A549 (cell line): ENCODE measurements at places on chromosomes 6 and 20. TPM values are rescaled to one million over a fixed set of nuclear protein-coding genes. Genes with fewer than 3 reads are reported as not detected.

DNA sequence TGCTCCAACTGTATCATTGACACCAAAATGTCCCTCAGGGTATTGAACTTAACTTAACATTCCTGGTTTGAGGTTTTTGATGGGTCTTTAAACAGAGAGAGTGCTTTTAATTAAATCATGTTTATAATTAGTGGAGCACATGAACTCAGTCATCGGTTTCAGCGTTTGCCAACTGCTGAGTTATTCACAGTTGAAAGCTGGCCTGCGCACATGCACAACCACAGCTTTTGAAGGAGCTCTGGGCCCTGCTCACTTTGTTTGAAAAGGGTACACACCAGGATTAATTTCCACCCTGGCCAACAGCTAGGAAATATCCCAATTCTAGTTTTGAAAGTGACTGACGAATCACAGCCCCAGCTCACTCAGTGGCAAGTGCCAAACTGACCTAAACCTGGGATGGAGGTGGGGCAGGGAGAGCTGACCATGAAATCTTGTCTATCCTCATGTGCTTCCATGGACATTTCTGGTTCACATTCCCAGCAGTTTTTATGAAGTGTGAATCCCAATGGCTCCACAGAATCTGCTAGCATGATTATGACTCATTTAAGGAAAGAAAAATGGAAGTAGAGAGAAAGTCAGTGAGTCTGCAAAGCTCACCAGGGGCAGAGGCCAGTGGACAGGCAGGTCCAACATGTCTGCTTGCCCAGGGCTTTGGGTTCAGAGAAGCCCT, 247.8 kb downstream of the FNDC1 start:
- no peak for DNase-seq

DNA sequence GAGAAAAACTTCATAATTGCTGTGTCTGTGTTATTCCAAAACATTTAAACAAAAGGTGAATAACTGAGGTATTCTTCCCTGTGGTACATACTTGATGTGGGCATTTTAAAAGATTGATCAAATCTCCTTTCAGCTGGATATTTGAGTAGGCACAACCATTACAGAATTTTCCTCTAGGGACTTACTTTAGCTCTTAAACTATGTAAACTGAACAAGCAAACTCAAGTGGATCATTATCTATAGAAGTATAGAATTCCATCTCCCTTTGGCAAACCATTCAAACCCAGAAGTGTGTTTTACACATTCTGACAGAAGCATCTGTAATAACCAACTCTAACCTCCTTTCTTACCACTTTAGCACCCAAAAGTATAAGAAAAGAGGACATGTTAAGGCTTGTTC, 241.4 kb downstream of the ESR1 start:
- DNase-seq: no peak

GRCh38 chr6:127090051-127090450, 28.4 kb upstream of the RSPO3 start:
- no peak for DNase-seq

DTD1 gene
- polyA plus RNA-seq: 72.5 to 76.3 TPM (median 72.8 TPM) in 3 replicates

GRCh38 chr20:38667417-38667956, 56.8 kb upstream of the SLC32A1 start:
- no peak for DNase-seq

RHAG gene
- 0.10 TPM in 1 of 3 replicates, not detected in the others for polyA plus RNA-seq

KIAA0408 gene
- polyA plus RNA-seq: 2.7 to 3.0 TPM (median 2.9 TPM) in 3 replicates

GRCh38 chr20:41379551-41379950, 12.9 kb upstream of the EMILIN3 start:
- DNase-seq: no peak

RNF39 gene
- polyA plus RNA-seq: 0.07 TPM in 1 of 3 replicates, not detected in the others

GRCh38 chr6:33112148-33112547, 36.4 kb downstream of the HLA-DPB1 start:
- peak; percentile 10 for DNase-seq

GRCh38 chr20:31746068-31746878, 7.2 kb downstream of the TPX2 start:
- DNase-seq: no peak

DNA sequence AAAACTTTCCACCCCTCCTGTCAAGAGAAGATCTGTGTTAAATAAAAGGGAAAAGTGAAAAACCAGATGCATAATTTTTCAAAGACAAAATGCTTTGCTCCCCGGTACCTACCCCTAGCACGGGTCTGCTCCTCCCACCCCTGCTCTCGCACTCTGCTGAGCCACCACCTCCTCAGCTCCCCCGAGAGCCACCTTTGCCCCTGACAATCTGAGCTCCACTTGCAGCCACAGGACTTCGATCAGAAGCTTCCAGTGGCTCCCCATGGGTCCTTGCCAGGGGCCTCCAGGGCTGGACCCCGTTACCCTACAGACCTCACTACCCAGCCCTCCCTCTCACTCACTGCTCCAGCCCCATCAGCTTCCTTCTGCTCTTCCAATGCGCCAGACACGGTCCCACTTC, 171.7 kb downstream of the PREX1 start:
- no peak for DNase-seq

DNA sequence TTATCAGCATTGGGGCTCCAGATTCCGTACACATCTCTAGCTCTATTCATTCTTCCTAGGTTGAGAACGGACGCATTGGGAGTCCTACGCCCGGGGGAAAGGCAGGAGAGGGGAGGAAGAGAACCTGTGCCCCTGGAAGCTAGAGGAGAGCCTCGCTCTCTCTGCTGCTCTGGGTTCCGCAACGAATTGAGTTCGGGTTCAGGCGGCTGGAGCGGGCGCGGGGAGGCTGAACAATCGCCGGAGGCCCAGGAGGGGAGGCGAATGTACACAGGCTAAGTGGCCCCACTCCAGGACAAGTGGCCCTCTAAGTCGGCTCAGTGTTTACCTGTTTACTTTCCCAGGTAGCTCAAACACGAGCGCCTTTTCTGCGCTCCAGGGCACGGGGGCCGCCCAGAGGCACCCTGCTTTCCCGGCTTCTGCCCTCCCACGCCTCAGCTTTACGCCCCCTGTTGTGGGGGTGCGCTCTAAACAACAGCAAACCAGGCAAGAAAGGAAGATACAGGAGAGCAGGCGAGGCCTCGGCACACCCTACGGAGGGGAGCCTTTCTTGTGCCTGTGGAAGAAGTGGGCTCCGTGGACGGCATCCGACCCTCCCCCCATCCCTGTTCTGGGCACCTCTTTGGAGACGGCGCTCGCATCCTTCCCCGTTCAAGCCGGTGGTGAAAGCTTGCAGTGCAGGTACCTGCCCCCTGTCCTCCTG, 4.6 kb upstream of the NKX2-2 start:
- no peak for DNase-seq

DNA sequence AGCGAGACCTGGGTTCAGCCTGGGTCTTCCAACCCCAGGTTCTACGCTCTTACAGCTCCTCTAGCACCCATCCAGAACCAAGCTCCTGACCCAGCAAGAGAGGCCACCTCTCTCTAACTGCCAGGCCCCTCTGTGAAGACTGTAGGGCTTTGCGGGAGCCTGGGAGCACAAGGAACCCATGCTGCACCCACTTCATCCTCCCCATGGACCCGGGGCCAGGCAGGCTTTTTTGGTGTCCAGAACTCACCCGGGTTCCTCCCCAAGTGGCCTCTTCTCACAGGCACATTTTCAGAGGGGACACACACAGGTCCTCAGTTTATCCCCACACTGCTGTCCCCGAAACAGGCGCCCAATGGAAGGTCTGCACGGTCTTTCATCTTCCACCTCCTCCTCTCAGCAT, 145.9 kb downstream of the SYNDIG1 start:
- no peak for DNase-seq

MOG gene
- polyA plus RNA-seq: not detected in 3 replicates

- no peak for DNase-seq
Observed at GRCh38 chr6:128242765-128243403, 277.5 kb downstream of the PTPRK start.

GRCh38 chr20:18831830-18832499, 18.4 kb downstream of the SCP2D1 start:
- DNase-seq: no peak

GNAS-AS1 gene
- polyA plus RNA-seq: not detected in 3 replicates

DNA sequence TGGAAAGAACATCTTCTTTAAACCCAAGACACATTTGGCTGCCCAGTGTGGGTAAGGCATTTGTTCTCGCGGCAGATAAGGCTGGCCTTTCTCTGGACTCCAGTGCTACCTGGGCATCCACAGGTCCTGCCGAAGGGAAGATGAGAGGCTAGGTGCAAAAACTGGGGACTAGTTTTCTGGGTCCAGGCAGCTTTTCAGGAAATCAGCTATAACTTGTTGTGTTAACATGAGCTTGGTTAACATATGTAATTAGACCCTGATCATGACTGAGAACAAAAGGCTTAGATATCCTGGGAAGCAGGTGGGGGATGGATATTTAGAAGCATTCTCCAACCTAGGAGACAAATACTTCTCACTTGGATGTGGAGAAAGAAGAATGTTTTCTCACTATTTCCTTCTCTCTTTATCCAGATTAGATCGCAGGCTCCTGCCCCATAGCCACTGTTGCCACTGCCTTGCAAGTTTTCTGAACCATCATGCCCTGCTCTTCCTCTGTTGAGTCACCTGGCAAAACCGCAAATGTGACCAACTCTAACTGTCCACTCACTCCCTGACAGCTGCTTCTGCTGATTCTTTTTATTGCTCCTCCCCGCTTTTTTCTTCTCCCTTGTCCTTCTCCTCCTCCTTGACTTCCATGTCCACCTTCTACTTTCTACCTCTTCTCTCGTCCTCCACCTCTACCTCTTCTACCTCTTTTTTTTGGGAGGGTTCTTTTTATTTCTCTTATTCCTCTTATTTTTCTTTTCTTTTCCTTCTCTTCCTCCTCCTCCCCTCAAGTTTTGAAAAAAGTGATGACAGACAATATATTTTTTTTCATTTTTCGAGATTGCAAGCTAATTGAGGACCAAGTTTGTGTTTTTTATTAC, 258.1 kb downstream of the UTRN start:
- DNase-seq: no peak

- DNase-seq: no peak
Observed at GRCh38 chr6:29990931-29991330, 48.6 kb downstream of the HLA-A start.

DNA sequence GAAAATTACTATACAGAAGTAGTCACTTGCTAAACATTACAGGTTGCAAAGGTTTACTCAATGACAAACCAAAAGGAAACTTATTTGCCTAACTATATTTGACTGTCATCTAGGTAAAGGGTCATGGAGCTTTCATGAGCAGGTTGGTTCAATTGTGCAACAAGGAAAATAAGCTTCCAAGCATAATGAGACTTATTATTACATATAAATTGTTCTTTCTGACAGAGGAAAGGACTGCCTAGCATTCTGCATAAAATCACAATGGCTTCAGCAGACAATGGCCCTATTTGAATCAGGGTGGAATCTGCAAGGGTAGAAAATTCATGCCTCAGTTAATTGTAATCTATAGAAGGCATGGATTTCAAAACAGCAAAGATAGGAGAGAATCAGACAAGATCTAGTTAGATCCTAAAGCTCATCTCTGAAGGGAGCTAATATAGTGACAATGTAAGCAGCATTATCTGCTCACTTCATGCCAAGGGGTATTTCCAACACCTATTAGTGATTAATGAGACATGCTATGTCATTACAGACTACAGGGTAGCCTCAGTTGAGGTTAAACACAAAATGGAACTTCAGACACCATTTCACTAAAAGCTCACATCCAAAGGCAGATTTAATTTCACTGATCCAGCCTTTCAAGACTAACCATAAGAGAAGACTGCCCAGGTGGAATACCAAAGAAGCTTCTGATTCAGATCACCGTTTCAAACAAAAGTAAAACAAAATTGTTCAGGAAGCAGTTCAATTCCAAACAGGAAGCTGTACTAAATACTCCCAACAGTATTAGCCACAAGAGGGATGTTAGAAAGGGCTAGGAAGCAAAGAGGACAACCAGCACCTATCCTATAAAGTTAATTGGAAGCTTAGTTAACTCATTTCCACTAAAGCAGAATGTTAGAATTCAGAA, 8.5 kb downstream of the STAU1 start:
- no peak for DNase-seq

DNA sequence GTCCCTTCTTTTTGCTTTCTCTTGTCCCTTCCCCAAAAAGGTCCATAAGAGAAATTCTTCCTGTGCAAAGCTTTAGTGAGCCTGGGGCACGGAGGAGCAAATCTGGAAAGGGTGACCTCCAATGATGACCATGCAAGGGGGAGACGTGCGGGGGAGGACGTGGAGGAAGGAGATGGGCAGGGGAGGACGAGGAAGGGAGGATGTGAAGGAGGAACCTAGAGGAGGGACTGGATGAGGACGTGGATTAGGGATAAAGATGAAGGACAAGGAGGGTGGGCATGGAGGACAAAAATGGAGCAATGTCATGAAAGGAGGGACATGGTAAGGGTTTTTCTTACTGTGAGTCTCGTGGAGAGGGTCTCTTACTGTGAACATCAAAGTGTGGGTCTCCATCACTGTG, 139.5 kb downstream of the ERMARD start:
- DNase-seq: no peak
